ENCODE measurements at places on chromosomes 1 and 21.

- DNase-seq: no peak
Measured at GRCh38 chr1:46621930-46622329, 5.3 kb upstream of the MOB3C start.

GRCh38 chr1:175708787-175709186 lies 34.6 kb downstream of the TNR start:
- peak; percentile 9 for DNase-seq

- no peak for DNase-seq
Measured at GRCh38 chr1:236175642-236176336, 33.5 kb downstream of the GPR137B start.

DNA sequence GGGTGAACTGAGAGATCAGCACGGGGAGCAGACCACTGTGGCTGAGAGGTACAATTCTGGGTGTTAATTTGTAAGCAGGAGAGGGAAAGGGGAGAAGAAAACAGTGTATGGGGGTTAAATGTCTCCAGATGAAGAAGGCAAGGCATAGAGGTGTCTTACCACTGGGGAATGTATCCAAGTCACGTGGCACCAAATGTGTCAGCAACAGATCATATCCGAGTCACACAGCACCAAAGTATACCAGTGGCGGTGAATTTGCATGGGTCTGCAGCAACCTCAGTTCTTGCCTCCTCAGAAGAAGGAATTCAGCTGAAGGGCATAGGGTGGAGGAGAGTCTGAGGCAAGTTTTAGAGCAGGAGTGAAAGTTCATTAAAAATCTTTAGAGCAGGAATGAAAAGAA lies 21.2 kb upstream of the SYCP1 start:
- DNase-seq: no peak

DNA sequence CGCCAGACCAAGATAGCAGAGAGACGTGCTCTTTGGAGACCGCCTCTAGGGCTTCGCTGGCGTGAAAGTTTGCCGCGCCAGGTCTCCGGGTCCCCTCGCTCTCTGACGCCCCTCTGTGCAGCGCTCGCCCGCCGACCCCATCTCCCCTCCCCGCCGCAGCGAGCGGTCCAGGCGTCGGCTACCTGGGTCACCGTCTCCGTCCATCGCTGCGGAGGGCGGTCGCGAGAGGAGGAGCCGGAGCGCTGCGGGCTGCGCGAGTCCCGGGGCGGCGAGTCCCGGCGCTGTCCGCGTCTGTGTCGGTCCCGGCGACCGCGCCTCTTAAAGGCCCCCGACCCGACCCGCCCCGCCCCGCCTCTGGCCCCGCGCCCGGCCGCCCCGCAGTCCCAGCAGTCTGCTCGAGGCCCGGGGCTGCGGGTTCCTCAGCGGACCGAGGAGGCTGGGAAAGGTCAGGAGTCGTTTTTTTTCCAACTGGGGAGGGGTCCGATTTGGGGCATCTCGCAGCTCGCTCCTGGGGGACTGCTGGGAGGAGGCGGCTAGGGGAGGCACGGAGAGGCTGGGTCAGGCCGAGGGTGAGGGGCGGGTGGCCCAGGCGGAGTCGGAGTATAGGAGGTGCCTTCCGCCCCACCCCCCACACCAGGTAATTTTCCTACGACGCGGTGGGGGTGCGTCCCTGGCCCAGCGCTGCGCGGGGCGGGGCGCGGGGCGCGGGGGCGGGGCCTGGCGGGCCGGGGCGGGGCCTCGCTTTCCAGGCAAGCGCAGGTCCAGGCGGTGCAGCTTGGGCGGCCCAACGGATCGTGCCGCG lies at the start of the genes FBXO2 and FBXO44:
Gene FBXO2, minus strand, starts transcription at position 293 of the 802 bp plus-strand sequence. Its CDS starts 89 bp downstream, at position 204.
Gene FBXO44, plus strand, starts transcription at position 741 of the 802 bp plus-strand sequence. CDS start 959 bp downstream, outside the sequence.
- DNase-seq: peak; percentile 46

DNA sequence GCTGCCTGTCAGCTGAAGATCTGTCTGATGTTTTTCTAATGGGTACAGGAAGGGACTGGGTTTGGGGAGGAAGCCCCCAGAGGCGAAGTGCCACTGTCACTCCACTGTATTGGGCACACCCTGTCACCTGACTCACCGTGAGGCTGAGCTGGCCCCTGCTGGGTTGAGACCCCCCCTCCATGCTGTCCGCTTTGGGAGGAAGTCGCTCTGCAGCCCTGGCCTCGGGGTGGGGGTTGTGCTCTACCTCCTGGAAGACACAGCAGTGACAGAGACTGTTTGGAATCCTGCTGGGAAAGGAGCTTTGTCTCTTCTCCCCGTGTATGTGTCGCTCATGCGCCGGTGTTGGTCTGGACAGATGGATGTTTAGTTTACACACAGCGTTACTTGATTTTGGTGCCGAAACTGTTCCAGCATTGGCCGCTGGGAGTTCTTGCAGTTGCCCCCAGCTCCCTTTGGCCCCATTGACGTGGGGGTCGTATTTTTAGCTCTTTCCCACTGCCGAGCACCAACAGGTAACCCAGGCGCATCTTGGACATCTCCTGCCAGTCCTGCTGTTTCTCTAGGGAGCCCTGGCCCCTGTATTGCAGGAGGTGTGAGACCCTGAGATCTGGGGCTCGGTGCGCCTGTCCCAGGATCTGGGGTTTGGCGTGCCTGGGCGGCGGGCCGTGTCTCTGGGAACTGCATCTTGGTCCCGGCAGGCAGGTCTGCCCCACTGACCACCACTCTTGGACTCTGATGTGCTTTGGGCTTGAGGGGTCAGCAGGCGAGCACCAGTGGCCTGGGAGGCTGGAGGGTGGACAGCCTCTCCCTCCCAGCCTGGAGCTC lies 30.3 kb downstream of the SLX9 start:
- DNase-seq: peak; percentile 68

GRCh38 chr1:243394066-243394465 lies 138.2 kb downstream of the SDCCAG8 start:
- DNase-seq: no peak

- no peak for DNase-seq
Measured at GRCh38 chr1:165933446-165934170, 106.2 kb downstream of the UCK2 start.

DNA sequence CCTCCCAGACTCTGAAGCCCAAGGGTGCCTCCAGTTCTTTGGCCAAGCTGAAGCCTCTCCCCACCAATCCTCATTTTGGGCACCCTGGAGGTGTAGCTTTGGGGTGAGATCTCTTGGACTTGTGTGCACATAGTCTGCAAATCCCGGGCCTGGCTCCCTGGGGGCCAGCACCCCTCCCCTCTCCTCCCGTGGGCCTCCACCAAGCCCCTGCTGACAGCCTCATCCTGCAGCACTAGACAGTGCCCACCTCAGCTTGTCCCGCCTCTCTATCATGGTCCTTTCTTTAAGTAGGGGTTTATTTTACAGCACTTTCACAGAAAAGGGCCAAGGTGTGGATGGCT lies 3.2 kb downstream of the GJC2 start:
- no peak for DNase-seq

GRCh38 chr21:26732432-26733221 lies 112.6 kb downstream of the ADAMTS1 start:
- peak; percentile 54 for DNase-seq

DNA sequence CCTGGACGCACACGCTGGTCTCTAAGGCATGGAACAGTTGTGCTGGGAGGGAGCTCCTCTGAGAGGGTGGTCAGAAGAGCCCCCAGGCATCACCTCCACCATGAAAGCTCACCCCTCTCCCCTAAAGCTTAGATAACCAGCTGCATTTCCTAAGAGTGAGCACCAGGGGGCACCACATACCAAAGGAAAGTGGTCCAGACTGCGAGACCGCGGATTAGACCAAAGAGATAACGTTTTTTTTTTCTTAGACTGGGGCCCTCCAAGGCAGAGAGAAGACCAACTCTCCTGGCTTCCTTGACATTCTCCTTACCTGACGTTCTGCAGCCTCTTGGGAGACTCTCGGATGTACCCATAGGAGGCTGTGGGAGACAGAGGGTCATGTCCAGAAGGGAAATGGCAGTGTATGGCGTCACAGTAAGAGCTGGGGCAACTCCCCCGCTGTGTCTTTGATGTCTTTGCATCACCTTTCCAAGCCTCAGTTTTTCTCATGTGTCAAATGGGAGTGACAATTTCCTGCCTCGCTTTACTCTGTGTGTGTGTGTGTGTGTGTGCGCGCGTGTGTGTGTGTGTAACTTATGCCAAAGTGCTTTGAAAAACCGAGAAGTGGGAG lies 12.3 kb upstream of the IFNLR1 start:
- peak; percentile 66 for DNase-seq

GRCh38 chr1:213333121-213333520 lies 282.1 kb downstream of the RPS6KC1 start:
- DNase-seq: no peak

DNA sequence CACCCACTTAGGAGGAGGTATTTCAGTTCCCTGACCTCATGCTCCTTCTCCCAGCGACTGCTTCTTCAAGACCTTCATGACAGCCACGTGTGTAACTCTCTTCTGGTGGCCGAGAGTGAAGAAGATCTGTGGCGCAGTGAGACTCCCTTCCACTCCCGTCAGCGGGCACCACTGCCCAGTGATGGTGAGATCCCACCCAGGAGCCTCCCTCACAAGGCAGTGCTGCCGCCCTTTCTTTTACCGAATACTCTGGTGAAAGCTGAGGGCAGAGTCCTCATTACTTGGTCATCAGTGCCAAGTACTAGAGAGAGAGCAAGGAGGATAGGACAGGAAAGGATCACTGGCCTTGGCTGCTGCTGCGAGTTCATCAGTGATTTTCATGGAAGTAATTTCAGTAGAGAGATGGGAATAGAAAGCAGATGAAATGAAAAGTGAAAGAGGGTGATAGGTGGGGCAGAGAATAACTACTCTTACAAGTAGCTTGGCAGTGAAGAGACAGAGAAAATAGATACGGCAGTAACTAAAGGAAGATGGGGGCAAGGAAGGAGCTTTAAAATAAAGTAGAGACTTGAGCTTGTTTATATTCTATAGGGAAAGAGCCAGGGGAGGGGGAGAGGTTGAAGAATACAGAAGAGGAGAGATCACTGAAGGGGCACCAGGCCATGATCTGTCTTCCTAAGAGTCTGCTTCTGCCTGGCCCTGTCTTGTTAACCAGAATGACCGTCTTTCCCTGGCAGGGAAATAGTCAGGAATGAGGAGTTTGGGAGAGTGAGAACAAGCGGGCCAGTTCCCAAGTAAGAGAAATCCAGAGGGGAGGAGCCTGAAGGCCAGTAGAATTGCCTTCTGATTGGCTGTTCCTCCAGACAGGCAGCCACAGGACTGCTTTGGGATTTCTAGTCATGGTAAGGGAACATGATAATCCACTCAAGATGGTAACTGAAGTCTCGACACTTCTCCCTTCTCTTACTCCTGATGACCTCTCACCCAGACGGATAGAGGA lies 18.3 kb downstream of the HYI start:
- DNase-seq: peak; percentile 78

DNA sequence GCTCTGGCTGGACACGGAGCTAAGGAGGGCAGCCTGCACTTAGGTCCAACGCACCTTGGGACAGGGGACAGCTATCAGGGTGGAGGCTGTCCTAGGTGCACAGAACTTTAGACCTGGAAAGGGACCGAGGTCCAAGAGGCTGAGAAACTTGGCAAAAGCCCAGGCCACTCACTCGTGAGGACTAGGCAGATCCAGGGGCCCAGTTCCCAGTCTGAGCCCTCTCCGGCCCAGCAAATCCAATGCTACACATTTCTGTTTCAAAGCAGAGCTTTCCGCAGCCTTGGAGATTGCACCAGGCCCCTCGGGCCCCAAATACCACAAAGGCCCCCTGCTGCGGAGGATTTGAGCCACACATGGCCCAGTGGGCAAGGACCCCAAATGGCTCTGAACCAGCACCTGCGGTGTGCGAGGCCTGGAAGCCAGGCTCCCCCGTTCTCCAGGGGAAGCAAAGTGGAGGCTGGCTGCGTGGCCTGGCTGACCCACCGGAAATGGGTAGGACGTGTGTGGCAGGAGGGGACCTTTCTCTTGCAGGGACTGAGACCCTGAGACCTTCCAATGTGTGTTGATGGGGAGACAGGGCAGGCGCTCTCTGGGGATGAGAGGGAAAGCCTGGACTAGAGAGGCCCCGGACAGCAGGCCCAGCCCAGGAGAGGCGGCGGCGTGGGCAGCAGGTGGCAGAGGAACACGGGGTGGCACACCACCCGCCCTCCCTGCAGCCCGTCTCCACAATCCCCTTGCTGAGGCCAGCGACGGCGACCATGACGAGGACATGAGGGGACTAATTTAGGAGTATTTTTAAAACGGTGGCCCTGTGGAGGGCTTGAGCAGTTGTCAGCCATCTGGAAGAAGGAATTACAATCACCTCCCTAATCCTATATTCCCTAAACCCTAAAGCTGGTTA lies 118.7 kb downstream of the CASZ1 start:
- DNase-seq: no peak

DNA sequence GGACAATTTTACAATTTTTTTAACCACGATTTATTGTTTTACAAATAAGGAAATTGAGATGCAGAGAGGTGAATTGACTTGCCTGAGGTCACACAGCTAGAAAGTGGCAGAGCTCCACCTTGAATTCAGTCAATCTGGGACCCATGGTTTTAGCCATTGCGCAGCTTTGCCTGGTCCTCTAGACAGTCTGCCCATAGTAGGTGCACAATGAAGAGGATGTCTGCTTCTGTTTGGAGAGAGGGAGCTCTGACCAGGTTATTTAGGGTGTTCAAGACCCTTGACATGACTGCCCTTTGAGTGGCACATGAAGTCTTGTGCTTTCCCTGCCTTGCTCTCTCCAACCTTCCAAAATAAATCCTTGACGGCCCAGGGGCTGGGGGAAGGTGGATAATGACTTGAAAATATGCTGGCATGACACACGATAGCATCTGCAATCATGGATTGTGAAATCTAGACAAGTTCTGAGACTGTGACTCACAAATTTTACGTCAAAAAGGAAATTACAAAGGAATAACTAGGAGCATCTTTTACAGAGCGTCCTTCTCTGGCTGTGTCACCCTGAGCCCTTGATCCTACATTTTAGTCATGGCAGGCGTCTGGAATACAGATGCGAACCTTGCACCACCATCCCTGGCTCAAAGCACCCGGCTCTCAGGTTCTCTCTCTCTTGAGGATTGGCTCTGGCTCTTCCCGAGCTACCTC lies 26.2 kb upstream of the ID3 start:
- no peak for DNase-seq

- no peak for DNase-seq
Measured at GRCh38 chr1:206882555-206882954, 14.7 kb upstream of the IL24 start.

- DNase-seq: no peak
Measured at GRCh38 chr1:7536891-7537591, 234.1 kb upstream of the VAMP3 start.

DNA sequence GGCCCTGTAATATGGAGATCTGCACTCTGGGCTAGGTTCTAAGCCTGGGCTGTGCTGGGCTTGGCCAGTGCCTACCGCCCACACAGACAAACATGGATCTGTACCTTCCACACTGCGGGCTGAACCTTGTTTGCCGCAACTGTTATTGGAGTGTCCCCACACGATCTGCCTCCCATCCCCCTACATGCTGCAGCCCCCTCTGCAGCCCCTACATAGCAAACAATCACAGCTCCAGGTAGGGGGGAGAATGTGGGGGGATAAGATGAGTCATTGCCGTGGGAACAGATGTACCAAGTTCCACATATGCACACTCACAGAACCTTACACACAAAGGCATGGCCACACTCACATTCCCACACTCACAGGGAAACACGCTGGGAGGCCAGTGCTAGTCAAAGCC lies 2.1 kb upstream of the HCRTR1 start:
- no peak for DNase-seq
